Activated CD8-positive, alpha-beta T cell treated with anti-CD3 and anti-CD28 coated beads, Interleukin-2, amount 10 ng/mL, durations not matched to agents 7 days and 5 days (primary cell): ENCODE measurements at places on chromosomes 1 and 21. TPM values are rescaled to one million over a fixed set of nuclear protein-coding genes. Genes with fewer than 3 reads are reported as not detected.

DNA sequence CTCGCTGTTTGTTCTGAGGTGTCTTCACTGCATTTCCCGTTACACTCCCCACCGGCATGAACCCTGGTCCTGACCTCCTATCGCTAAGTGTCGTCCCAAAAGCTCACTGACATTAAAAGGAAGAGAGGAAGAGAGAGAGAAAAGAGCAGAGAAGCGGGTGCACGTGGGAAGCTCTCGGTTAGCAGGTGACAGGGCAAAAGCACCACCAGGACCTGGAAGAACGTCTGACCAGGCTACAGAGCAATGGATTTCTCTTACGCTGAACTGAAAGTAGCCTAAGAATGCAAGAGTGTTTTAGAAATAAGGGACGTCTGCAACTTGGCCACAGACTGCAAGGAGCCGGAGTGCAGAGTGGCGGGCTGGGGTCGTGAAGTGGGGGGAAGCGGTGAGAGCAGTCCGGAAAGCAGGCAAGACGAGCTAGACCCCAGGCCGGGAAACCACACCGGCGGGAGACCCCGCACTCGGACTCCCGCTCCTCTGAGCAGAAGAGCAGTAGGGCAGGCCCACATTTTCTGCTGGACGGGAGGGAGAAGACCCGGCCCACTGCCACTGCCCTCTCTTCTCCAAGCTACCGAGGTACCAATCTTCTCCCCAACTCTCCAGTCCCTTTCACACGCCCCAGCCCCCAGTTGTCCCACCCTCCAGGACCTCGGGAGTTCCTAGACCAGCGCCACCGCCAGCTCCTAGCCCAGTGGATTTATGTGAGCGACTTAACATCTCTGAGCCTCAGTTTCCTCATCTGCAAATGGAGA lies 8.3 kb upstream of the MPZL1 start:
- peaks cover 7% of the 10 kb centered on the region for H3K36me3 ChIP-seq
- peaks cover 28% of the 10 kb centered on the region for H3K4me1 ChIP-seq
- H3K27ac ChIP-seq = peak overlapping the region; percentile 80
- peak; percentile 35 for DNase-seq

SH2D2A gene
- total RNA-seq = 84.0 TPM

C1QC gene
- not detected for total RNA-seq

KRTAP12-1 gene
- not detected for total RNA-seq

- peaks cover 7% of the 10 kb centered on the region for H3K4me1 ChIP-seq
- H3K27me3 ChIP-seq = peaks cover 14% of the 10 kb centered on the region
Observed at GRCh38 chr1:222777977-222778376, 36.9 kb upstream of the DISP1 start.

- no peak overlapping the region for H3K4me3 ChIP-seq
- H3K36me3 ChIP-seq = no peaks in the 10 kb centered on the region
- no peak for DNase-seq
Observed at GRCh38 chr21:36733857-36734256, 34.9 kb downstream of the SIM2 start.

DNA sequence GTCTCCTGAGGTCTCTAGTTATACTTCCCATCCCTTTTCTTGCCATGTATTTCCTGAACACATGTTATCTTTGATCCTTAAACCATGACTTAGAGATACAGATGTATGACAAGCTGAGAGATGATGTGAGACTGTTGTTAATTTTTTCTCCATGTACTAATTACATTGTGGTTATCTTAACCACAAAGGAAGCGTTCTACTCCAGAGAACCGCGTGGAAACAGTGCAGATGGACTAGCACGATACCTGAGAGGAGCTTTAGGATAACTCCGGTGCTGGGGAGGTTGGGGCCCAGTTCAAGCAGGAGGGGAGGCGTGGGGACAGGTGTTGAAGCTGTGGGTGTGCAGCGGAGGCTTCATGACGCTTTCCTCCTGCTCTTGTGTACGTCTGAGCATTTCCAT lies 17.5 kb downstream of the PDE9A start:
- no peak overlapping the region for H3K4me3 ChIP-seq
- DNase-seq = no peak
- H3K27me3 ChIP-seq = no peaks in the 10 kb centered on the region
- peaks cover 7% of the 10 kb centered on the region for H3K4me1 ChIP-seq

DNA sequence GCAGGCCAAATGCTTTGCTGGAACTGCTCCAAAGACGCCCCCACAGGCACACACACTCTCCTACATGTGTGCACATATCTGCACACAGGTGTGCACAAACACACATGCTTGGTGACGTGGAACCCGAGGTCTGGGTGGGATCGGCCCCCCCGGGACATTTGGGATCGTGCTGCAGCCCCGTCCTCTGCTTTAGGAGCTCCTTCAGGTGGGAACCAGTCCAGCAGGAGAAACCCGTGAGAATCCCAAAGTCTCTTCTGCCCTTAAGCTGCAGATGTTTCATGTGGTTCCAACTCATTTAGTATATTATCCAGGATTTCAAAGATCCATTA lies 38.6 kb downstream of the UBE2G2 start:
- no peak overlapping the region for H3K27ac ChIP-seq
- H3K27me3 ChIP-seq = no peaks in the 10 kb centered on the region
- peaks cover 29% of the 10 kb centered on the region for H3K4me1 ChIP-seq
- no peak for DNase-seq
- H3K4me3 ChIP-seq = no peak overlapping the region

DNA sequence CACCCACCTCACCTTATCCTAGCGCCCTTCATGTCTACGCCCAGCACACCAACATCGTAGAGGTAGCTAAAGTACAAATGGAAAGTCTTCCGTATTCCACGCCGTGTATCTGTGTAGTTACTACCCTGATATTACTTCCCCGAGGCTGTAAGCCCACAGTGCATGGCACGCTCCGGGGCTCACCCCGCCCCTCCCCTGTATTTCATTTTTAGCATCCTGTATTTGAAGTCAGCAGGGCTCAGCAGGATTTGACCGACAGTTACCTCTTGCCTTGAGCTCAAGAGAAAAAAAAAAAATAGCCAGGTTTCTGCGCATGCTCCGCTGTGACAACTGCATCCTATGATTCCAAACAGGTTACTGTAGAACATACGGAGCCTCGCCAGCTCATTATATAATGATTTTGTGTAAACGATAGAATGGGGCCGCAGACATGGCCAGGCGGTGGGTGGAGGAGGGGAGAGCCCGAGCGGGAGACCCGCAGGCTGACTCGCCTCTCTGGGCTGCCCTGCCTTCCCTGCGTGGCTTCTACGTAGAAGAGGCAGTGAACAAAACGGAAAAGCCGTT lies 1.3 kb downstream of the ABCG1 start:
- peak overlapping the region; percentile 78 for H3K27ac ChIP-seq
- DNase-seq = peak; percentile 84
- peaks cover 6% of the 10 kb centered on the region for H3K36me3 ChIP-seq
- H3K27me3 ChIP-seq = no peaks in the 10 kb centered on the region

DNA sequence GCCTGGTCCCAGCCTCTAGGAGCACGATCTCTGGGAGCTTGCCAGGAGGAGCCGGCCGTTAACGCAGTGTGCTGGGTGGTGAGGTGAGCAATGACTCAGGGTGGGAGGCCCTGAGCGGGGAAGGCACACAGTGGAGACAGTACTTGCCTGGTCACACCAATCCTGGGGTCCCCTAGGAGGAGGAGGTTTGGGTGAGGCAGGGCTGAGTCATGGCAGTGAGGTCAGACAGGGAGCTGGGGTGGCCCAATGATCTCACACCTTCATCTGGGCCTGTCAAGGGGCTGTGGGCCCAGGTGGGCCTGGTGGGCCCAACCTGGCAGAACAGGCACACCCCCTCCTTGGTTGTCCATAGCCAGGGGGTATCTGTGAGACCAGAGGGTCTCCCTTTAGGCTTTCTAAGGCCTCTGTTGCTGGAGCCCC lies 8.6 kb upstream of the EDN2 start:
- no peak overlapping the region for H3K4me3 ChIP-seq
- peaks cover 5% of the 10 kb centered on the region for H3K4me1 ChIP-seq
- no peak for DNase-seq
- peaks cover 24% of the 10 kb centered on the region for H3K27me3 ChIP-seq
- no peak overlapping the region for H3K27ac ChIP-seq

DNA sequence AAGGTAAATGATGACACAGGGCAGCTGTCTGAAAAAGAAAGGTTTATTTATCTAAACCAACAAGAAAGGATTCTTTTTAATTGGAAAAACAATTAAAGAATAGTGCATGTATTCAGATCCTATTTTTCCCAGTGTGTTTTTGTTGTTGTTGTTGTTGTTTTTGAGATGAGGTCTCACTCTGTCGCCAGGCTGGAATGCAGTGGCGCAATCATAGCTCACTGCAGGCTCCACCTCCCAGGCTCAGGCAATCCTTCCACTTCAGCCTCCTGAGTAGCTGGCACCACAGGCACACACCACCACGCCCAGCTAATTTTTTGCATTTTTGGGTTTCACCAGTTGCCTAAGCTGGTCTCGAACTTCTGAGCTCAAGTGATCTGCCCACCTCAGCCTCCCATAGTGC lies 22.1 kb downstream of the NEK2 start:
- H3K27ac ChIP-seq = no peak overlapping the region
- H3K4me3 ChIP-seq = no peak overlapping the region
- peaks cover 4% of the 10 kb centered on the region for H3K4me1 ChIP-seq
- DNase-seq = no peak
- no peaks in the 10 kb centered on the region for H3K36me3 ChIP-seq
- peaks cover 12% of the 10 kb centered on the region for H3K27me3 ChIP-seq

GRCh38 chr1:98331718-98332311 lies 329.7 kb upstream of the SNX7 start:
- H3K27ac ChIP-seq = no peak overlapping the region
- H3K27me3 ChIP-seq = peaks cover 17% of the 10 kb centered on the region
- DNase-seq = no peak

CLDN8 gene
- total RNA-seq = not detected

GRIK3 gene
- not detected for total RNA-seq

ANGPTL1 gene
- total RNA-seq = not detected

GRCh38 chr1:42935971-42936308 lies 22.7 kb downstream of the SLC2A1 start:
- DNase-seq = no peak
- peaks cover 78% of the 10 kb centered on the region for H3K36me3 ChIP-seq
- no peak overlapping the region for H3K4me3 ChIP-seq

DNA sequence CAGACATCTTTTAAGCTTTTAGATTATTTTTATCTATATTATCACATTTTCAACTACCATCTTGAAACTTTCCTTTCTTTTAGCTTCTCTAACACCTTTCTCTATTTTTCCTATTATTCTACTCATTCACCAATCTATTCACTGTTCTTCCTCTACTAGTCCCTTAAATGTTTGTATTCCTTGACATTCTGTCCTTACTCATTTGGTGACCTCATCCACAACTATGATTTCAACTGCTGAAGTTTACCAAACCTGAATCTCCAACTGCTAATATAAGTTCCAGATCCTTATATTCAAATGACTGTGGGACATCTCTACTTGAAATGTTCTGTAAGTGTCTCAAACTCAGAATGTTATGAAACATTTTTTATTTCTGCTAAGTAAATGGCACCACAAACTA lies 49.2 kb downstream of the TUT4 start:
- DNase-seq = no peak
- no peak overlapping the region for H3K27ac ChIP-seq
- H3K27me3 ChIP-seq = no peaks in the 10 kb centered on the region
- H3K4me3 ChIP-seq = no peak overlapping the region

GRCh38 chr21:43006874-43007208 lies 32.5 kb downstream of the PKNOX1 start:
- no peak overlapping the region for H3K27ac ChIP-seq
- H3K36me3 ChIP-seq = peaks cover 36% of the 10 kb centered on the region
- H3K27me3 ChIP-seq = no peaks in the 10 kb centered on the region
- DNase-seq = no peak

DNA sequence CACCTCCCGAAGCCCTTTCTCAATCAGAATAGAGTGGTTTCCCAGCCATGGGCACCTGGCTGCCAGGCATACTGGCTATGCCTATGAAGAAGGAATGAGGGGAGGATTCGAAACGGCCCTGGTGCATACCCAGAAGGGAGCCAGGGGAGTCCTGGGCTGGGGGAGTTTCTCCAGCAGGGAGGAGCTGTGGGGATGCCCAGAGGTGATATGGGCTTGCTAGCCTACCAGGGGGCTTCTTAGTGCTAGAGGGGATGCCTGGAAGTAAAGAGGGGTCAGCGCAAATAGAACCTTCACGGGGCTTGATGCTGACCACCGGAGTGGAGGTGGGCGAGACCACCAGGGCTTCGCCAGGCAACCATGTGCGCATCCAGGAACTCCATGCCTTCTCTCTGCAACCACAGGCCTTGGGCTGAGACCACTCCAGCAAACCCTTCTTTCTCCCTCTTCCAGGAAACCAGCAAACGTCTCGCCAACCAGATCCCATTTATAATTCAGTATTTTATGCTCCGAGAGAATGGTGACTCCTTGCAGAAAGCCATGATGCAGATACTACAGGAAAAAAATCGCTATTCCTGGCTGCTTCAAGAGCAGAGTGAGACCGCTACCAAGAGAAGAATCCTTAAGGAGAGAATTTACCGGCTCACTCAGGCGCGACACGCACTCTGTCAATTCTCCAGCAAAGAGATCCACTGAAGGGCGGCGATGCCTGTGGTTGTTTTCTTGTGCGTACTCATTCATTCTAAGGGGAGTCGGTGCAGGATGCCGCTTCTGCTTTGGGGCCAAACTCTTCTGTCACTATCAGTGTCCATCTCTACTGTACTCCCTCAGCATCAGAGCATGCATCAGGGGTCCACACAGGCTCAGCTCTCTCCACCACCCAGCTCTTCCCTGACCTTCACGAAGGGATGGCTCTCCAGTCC lies 18.2 kb upstream of the MX1 start:
- no peak overlapping the region for H3K27ac ChIP-seq
- no peak overlapping the region for H3K4me3 ChIP-seq
- H3K4me1 ChIP-seq = peaks cover 8% of the 10 kb centered on the region
- DNase-seq = no peak
- peaks cover 82% of the 10 kb centered on the region for H3K36me3 ChIP-seq

CLDN17 gene
- total RNA-seq = not detected

DNA sequence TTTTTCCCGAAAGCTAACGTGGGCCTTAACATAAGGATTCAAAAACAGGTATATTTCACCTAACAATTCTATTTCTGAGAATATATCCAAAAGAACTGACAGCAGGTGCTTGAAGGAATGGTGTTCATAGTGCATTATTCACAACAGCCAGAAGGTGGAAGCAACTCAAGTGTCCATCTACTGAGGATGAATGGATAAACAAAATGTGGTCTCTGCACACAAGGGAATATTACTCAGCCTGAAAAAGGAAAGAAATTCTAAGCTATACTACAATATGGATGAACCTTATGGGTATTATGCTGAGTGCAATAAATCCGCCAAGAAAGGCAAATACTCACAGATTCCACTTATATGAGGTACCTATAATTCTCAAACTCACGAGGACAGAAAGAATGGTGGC lies 6.1 kb upstream of the RIPPLY3 start:
- no peak overlapping the region for H3K27ac ChIP-seq
- H3K4me1 ChIP-seq = peaks cover 8% of the 10 kb centered on the region
- H3K27me3 ChIP-seq = peaks cover 2% of the 10 kb centered on the region

PAQR6 gene
- 9.9 TPM for total RNA-seq

KRTAP11-1 gene
- not detected for total RNA-seq

- H3K27ac ChIP-seq = no peak overlapping the region
- H3K4me1 ChIP-seq = peaks cover 1% of the 10 kb centered on the region
- peaks cover 21% of the 10 kb centered on the region for H3K27me3 ChIP-seq
Observed at GRCh38 chr1:18700530-18700929, 69.9 kb downstream of the PAX7 start.

C1orf105 gene
- total RNA-seq = not detected

CLCA4 gene
- not detected for total RNA-seq
